ENCODE measurements at places on chromosomes 12 and 14.

DNA sequence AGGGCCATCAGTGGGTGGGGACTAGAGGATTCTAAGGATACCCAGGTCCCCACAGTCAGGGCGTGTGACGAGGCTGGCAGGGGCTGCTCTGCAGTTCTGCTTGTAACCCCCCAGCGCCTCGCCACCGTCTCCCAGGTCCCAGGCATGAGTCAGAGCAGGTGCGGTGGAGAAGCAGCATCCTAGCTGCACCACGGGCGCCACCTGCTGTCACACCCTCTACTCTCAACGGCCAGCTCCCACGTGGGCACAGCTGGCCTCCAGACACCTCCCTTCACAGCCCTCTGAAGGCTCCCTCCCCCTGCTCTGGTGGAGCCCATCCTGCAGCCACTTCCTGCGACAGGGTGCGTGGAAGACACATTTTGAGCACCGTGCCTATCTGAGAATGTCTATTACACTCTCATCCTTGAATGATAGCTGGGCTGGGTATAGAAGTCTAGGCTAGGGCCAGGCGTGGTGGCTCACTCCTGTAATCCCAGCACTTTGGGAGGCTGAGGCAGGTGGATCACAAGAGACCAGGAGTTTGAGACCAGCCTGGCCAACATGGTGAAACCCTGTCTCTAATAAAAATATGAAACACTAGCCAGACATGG is 6.9 kb upstream of the NUDT14 start:
- H3K4me3 ChIP-seq = no peak overlapping the region
- H3K4me1 ChIP-seq = peaks cover 6% of the 10 kb centered on the region
- H3K36me3 ChIP-seq = no peaks in the 10 kb centered on the region
- H3K27me3 ChIP-seq = no peaks in the 10 kb centered on the region
- no peak overlapping the region for H3K27ac ChIP-seq

DNA sequence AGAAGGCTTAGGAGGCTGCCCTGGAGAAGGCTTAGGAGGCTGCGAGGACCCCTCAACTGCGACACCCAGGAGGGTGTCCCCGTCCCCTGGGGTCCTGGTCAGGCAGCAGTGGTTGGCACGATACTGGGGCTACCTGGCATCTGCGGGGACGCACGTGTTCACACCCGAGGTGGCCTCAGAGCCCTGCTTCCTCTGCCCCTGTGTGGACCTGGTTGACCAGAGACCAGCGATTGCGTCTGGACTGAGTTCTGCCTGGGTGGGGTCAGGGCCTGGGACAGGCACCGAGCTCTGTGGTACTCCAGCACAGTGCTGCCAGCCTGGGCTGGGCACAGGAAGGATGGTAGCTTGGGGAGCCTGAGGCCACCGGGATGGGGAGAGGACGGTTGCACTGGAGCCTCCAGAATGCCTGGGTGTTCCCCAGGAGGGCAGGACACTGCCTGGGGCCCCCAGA is 735 bp downstream of the ASPG start:
- H3K36me3 ChIP-seq = no peaks in the 10 kb centered on the region
- H3K4me3 ChIP-seq = no peak overlapping the region
- H3K4me1 ChIP-seq = peaks cover 5% of the 10 kb centered on the region
- H3K27ac ChIP-seq = no peak overlapping the region
- no peaks in the 10 kb centered on the region for H3K27me3 ChIP-seq

GRCh38 chr12:67651132-67651695 is 2.7 kb downstream of the DYRK2 start:
- peaks cover 69% of the 10 kb centered on the region for H3K4me1 ChIP-seq
- peaks cover 15% of the 10 kb centered on the region for H3K36me3 ChIP-seq
- peak; percentile 52 for DNase-seq

GRCh38 chr12:13573698-13574321 is 377.3 kb downstream of the EMP1 start:
- H3K4me3 ChIP-seq = no peak overlapping the region
- H3K27me3 ChIP-seq = no peaks in the 10 kb centered on the region
- no peaks in the 10 kb centered on the region for H3K36me3 ChIP-seq

Data from CD4-positive, CD25-positive, alpha-beta regulatory T cell (primary cell).